Stimulated activated CD8-positive, alpha-beta memory T cell treated with anti-CD3 and anti-CD28 coated beads, Interleukin-2, amount 100 ng/mL, for 48 hours (primary cell): ENCODE measurements at places on chromosomes 2 and 18.

DNA sequence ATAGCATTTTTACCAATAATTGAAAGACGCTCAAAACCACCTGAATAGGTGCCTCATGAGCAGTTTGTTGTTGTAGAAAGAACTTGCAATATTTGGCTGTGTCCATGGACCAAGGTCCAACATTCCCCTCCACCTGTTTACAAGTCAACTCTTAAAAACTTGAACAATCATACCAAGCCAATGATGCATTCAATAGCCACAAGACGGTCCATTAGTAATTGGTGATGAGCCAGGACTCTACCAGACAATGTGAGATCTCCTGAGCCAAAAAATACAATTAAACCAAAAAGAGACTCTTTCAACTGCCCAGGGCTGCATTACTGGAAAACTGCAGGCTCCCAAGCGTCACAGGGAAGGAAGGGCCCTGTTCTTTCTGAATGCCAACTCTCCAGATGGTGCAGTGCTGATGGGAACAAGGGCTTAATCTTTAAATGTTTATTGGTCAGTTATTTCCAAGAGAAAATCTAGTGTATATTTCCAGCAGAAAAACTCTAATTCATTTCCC, 118.8 kb upstream of the EPB41L3 start:
- DNase-seq, result no peak

DNA sequence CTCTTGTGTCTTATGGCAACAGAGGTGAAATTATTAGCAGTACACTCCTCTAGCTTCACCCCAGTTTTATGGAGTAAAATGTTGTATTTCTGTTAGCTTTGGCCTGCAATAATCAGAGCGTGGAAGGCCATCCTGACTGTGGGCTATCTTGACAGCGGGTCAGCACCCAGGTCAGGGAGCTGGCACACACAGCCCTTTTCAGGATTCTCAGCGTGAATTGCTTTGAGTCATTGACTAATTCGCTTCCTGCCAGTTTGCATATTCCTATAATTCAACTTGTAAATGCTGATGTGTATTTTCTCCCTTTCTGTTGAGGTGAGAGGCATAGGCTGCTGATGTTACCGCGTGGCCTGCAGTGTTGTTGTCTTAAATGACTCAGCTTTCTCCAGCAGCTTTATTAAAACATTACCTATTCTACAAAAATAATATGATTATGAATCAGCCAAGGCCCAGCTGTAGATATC, 109.6 kb upstream of the EML6 start:
- no peak for DNase-seq

- no peak for DNase-seq
Observed at GRCh38 chr18:59927246-59927825, 27.5 kb downstream of the PMAIP1 start.

- no peak for DNase-seq
Observed at GRCh38 chr18:79852561-79853302, 55.0 kb downstream of the KCNG2 start.

- DNase-seq, result no peak
Observed at GRCh38 chr2:232473467-232473890, 14.2 kb downstream of the ECEL1 start.

GRCh38 chr2:192749611-192750200, 555.0 kb upstream of the TMEFF2 start:
- DNase-seq, result no peak

DNA sequence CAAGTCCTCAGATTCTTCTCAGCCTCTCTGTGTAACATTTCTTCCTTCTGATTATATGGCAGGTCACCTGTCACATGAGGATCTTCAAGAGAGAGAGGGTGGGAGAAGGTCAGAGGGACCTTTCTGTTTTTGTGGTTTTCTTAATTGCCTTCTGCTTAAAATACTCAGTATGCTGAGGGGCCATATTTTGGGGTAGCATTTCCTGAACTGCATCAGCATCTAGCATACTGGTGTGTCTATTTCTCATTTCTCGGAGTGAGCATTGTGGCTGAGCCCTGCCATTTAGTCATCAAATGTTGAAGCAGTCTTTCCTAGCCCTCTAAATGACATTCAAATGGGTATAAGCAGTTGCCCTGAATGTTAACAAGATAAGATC, 162.7 kb downstream of the MYO3B start:
- DNase-seq, result no peak

GRCh38 chr2:159968279-159968900, 94.0 kb downstream of the PLA2R1 start:
- no peak for DNase-seq

GRCh38 chr18:74284191-74284979, 7.4 kb downstream of the CYB5A start:
- no peak for DNase-seq

- no peak for DNase-seq
Observed at GRCh38 chr18:3520230-3521085, 70.5 kb downstream of the TGIF1 start.

DNA sequence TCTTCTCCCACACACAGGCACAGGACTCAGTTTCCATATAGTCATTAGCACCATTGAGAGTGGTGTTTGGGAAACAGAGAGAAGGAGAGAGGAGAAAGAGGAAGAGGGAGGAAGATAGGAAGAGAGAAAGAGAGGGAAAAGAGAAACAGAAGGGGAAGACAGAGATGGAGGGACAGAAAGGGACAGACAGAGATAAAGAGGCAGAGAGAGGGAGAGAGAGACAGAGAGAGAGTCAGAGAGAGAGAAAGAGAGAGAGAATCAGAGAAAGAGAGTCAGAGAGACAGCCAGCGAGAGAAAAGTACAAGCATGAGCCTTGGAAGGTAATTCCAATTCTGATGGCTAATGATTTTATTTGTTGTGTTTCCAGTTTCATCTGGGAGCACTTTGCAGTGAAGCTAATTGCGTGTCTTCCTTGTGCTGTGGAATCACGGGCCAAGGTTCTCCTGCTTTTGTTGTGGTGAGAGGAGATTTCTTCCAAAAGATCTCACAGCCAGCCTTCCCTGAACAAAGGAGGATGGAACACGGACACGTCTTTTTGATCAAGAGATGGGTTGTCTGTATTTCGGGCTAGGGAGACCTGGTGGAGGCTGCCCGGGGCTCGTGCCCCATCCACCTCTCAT, 153.6 kb upstream of the TWIST2 start:
- no peak for DNase-seq

DNA sequence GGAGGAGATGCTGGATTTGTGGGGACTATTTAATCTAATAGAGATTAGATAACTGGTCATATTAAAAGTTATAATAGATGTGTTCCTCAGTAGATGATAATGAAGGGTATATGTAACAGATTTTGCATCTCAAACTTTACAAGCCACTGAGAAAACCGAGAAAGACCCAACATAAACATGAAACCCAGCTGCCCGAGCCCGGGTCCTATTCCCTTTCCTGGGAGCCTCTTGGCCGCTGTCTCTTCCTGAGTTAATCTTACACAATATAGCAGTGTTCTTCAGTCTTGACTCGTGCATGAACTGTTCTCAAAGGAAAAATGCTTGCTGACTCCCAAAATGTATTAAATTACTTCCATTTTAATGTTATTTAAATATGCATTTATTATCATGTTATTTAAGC, 94.5 kb downstream of the COPS8 start:
- DNase-seq, result no peak

GRCh38 chr2:172783165-172783898, 47.7 kb downstream of the RAPGEF4 start:
- DNase-seq, result no peak
